ENCODE measurements at places on chromosomes 4 and X. TPM values are rescaled to one million over a fixed set of nuclear protein-coding genes. Genes with fewer than 3 reads are reported as not detected.
A peak's percentile ranks its signal among the peaks of the same experiment; 100 is the strongest.

DNA sequence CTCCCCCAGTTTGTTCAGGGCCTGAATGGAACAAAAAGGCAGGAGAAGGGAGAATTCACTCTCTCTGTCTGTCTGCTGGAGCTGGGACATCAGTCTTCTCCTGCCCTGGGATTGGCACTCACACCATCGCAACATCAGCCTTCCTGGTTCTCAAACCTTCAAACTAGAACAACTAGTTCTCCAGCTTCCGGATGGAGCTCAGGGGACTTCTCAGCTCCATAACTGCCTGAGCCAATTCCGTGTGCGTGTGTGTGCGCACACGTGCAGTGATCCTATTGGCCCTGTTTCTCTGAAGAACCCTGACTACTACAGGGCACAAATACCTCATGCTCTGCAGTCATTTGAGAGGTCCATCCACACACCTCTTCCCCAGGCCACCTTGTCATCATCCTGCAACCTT lies 18.7 kb upstream of the MAN2B2 start:
- no peak overlapping the region for H3K27ac ChIP-seq
- DNase-seq: no peak
- peaks cover 12% of the 10 kb centered on the region for H3K27me3 ChIP-seq
- H3K4me1 ChIP-seq: no peaks in the 10 kb centered on the region
- H3K36me3 ChIP-seq: no peaks in the 10 kb centered on the region

GRCh38 chrX:10582215-10582733 lies 38.1 kb downstream of the MID1 start:
- H3K4me3 ChIP-seq: no peak overlapping the region
- H3K27me3 ChIP-seq: no peaks in the 10 kb centered on the region
- no peak overlapping the region for H3K27ac ChIP-seq
- no peaks in the 10 kb centered on the region for H3K4me1 ChIP-seq

DNA sequence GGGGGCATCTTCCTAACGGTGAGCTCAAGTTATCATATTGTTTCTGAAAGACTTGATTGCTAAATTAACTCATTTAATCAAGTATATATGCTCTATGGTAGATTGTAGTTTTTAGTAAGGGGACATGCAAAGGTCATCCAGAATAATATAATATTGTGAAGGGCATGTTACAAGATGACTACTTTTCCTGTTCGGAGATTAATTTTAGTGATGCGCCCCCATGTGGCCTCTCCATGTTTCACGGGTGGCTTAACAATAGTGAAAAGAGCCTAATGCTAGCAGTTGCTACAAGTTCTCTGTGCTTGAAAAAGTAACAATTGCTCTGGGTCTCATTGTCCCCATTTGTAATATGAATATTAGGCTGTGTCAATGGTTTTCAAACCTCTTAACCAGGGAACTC lies 12.2 kb downstream of the SMPX start:
- DNase-seq: peak; percentile 20
- H3K4me3 ChIP-seq: no peak overlapping the region
- H3K27me3 ChIP-seq: no peaks in the 10 kb centered on the region
- no peaks in the 10 kb centered on the region for H3K4me1 ChIP-seq
- no peaks in the 10 kb centered on the region for H3K36me3 ChIP-seq

GRCh38 chrX:143378851-143379250 lies 138.4 kb downstream of the SPANXN3 start:
- no peak overlapping the region for H3K27ac ChIP-seq
- no peaks in the 10 kb centered on the region for H3K27me3 ChIP-seq
- H3K4me1 ChIP-seq: no peaks in the 10 kb centered on the region

GRCh38 chr4:70651864-70652506 lies 14.3 kb downstream of the JCHAIN start:
- no peak overlapping the region for H3K27ac ChIP-seq
- no peak overlapping the region for H3K4me3 ChIP-seq
- H3K4me1 ChIP-seq: no peaks in the 10 kb centered on the region
- H3K36me3 ChIP-seq: no peaks in the 10 kb centered on the region
- no peak for DNase-seq

- no peaks in the 10 kb centered on the region for H3K27me3 ChIP-seq
- H3K4me1 ChIP-seq: no peaks in the 10 kb centered on the region
- no peak for DNase-seq
Observed at GRCh38 chrX:63961964-63962363, 176.9 kb upstream of the ARHGEF9 start.

GRCh38 chr4:174292473-174292872 lies 8.8 kb downstream of the CEP44 start:
- H3K36me3 ChIP-seq: no peaks in the 10 kb centered on the region
- DNase-seq: no peak
- H3K4me1 ChIP-seq: no peaks in the 10 kb centered on the region
- no peaks in the 10 kb centered on the region for H3K27me3 ChIP-seq
- no peak overlapping the region for H3K27ac ChIP-seq

- peaks cover 76% of the 10 kb centered on the region for H3K36me3 ChIP-seq
- H3K4me3 ChIP-seq: no peak overlapping the region
- H3K4me1 ChIP-seq: peaks cover 17% of the 10 kb centered on the region
- DNase-seq: no peak
- H3K27ac ChIP-seq: no peak overlapping the region
Observed at GRCh38 chr4:13612569-13612968, 15.0 kb downstream of the BOD1L1 start.

DNA sequence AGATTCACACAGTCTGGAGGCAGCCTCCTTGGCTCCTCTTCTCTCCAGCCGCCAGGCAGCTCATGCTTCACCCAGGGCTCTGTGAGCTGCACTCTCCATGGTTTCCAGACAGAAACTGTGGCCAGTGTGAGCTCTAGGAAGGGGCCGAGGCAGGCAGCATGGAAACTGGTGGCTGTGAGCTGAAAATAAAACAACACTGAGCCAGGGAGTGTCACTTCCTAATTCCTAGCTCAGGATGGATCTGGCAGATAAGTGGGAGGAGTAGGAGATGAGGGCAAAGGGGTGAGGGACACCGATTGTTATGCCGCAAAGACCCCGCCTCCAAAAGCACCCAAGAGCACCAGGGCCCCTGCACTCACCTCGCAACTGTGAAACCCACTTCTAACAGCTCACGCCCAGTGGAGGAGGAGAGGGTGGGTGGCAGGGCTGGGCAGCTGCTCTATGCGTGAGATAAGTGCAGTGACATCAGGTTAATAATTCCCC lies 69.8 kb downstream of the FHDC1 start:
- no peak overlapping the region for H3K4me3 ChIP-seq
- no peak overlapping the region for H3K27ac ChIP-seq
- H3K27me3 ChIP-seq: no peaks in the 10 kb centered on the region
- no peaks in the 10 kb centered on the region for H3K4me1 ChIP-seq

DNA sequence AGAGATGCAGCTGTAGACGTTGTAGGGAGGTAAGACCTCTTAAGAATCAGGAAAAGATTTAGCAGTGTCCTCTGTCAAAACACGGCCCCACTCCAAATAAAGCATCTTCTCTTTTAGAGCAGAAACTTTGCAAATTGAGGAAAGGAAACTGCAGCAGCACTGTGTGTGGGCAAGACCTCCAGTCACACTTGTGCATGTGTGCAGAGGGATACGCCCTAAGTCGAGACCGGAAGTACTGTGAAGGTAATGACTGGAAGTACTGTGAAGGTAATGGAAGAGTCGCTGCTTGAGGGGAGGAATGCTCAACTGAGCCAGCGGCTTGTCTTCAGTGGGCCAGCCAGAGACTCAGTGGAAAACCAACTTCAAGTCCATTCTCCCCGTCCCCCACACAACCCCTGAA lies 46.5 kb downstream of the EGF start:
- DNase-seq: no peak
- no peaks in the 10 kb centered on the region for H3K36me3 ChIP-seq
- H3K27me3 ChIP-seq: no peaks in the 10 kb centered on the region
- H3K27ac ChIP-seq: no peak overlapping the region
- no peaks in the 10 kb centered on the region for H3K4me1 ChIP-seq

GRCh38 chr4:132108784-132109183 lies 1040.3 kb upstream of the PCDH10 start:
- H3K27ac ChIP-seq: no peak overlapping the region
- H3K4me3 ChIP-seq: no peak overlapping the region
- H3K4me1 ChIP-seq: no peaks in the 10 kb centered on the region

DNA sequence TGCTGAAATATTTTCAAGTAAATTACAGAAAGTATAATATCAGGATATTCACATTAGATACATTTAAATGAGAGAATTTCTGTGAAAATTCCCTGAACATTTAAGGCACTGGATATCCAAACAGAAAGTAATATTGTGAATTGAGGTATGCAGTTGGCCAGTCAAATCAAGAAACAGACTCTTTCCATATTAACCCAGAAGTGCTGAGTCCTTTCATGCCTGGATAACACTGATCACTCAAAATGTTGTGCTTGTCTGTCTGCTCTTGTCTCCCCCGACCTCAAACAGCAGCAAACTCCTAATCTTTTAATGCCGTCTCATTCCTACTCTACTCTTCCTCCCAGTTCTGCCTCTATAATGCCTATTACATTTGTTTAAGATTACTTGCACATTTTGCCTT lies 51.2 kb downstream of the TBC1D9 start:
- H3K4me3 ChIP-seq: no peak overlapping the region
- H3K27ac ChIP-seq: no peak overlapping the region
- no peaks in the 10 kb centered on the region for H3K36me3 ChIP-seq

DNA sequence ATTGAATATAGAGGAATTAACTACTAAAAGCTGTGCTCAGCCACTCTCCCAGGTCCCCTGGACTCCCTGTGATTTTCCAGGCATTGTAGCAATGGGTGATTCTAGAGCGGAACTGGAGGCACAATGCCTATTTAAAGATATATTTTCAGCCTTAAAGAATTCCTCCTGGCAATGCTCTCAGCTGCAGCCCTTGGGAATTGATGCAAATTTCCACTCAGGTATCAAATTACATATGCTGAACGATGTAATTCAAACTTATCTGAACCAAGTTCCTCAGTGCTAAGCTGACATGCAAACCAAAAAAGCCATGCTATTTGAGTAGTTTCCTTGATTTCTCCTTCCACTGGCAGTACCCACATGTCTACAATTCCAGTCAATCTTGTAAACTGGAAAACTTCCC lies 86.3 kb upstream of the GABRA3 start:
- no peak for DNase-seq
- no peak overlapping the region for H3K4me3 ChIP-seq
- H3K36me3 ChIP-seq: no peaks in the 10 kb centered on the region
- no peak overlapping the region for H3K27ac ChIP-seq
- no peaks in the 10 kb centered on the region for H3K4me1 ChIP-seq

The PABPC4L gene
- total RNA-seq: not detected

The ITGB1BP2 gene
- total RNA-seq: 3.5 TPM

All from CD4-positive, alpha-beta memory T cell (primary cell).